ENCODE measurements at places on chromosomes 16 and 17.

GRCh38 chr17:66964930-66965800, 658 bp downstream of the CACNG4 start:
- no peak for DNase-seq

DNA sequence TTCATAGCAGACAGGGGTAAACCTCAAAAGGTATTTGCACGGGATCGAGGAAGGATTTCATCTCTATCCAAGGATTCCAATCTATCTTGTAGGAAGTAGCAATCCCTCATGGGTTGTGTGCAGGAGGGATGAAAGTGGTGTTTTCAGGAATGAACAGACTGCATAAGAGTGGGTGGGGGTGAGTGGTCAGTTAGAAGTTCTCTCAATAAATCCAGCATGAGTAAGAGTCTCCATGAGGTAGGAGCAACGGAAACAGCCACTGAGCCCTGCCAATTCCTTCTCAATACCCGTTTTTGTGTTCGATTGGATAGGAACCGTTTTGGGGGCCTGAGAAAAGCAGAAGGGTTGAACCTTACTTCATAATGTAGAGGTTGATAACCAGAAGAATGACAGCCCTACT, 375.6 kb downstream of the SOX9 start:
- DNase-seq, result no peak

DNA sequence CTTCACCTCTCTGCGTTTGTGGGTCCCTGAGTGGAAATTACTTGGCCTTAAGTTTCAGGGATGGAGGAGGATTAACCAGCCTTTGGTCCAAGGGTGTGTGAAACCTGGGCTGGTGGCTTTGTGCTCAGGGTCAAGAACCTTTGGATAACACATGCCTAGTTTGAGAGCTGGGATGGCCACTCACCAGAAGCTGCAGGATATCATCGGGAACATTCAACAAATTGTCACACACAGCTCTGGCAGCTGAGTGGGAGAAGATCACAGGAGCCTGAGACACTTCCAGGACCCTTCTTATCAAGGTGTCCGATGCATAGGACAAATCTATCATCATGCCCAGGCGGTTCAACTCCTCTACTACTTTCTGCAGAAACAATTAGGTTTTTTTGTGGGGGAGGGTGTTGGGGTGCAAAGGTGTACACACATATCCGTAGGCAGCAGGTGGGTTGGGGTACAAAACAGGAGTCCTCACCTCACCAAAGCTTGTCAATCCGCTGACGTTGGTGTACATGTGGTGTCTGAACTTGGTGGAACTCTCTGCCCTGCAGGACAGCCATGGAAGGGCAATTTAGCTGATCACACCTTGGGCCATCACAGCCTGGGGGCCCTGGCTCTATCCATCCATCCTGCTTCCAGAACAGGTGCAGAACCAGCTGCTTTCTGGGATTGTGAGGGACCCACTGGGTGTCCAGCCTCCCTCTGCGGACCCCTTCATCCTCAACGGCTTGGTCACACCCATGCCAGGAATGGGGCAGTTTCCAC, 2.7 kb downstream of the DPEP3 start:
- no peak for DNase-seq

DNA sequence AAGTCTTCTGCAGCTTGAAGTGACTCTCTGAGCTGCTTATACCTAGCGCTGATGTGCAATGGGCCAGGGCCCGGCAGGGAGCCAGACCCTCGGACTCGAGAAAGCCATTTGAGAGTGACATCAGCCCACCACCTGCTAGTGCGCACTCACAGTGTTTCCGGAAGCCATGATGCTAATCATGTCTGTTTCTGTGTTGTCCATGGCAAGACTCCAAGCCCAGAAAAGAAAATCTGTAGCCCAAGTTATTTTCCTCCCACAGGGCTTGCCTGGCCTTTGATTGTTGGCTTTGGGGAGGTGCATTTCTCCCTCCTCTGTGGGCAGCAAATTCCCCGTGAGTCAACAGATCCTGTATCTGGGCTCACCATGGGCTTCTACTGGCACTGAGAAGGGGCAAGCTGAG, 1.8 kb upstream of the CDRT4 start:
- DNase-seq, result no peak

DNA sequence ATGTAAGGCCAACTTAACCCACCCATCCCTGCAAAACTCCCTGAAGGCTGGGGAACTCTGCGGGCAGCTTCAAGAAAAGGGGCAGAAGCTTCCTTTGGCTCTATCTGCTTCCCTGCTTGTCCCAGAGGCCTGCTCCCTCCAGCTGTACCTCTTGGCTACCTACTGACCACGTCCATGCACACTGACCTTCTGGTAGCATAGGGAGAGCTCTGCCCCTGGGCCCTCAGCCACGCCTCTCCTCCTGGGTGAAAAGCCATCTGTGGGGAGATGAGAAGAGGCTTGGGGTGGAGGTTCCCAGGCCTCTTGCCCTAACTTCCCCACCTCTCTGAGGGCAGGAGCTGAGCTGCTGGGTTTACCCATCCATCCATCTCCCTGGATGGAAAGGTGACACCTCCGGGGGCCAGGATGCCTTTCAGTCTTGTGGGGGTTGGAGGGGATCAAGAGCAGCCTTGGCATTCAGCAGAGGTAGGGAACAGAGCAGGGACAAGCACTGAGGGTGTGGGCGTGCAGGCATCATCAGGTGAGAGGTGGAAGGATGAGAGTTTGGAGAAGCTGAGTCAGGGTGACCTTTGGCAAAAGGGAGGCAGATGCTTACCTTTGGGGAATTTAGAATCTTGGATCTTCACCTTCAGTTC, 23.4 kb upstream of the MFSD6L start:
- no peak for DNase-seq

DNA sequence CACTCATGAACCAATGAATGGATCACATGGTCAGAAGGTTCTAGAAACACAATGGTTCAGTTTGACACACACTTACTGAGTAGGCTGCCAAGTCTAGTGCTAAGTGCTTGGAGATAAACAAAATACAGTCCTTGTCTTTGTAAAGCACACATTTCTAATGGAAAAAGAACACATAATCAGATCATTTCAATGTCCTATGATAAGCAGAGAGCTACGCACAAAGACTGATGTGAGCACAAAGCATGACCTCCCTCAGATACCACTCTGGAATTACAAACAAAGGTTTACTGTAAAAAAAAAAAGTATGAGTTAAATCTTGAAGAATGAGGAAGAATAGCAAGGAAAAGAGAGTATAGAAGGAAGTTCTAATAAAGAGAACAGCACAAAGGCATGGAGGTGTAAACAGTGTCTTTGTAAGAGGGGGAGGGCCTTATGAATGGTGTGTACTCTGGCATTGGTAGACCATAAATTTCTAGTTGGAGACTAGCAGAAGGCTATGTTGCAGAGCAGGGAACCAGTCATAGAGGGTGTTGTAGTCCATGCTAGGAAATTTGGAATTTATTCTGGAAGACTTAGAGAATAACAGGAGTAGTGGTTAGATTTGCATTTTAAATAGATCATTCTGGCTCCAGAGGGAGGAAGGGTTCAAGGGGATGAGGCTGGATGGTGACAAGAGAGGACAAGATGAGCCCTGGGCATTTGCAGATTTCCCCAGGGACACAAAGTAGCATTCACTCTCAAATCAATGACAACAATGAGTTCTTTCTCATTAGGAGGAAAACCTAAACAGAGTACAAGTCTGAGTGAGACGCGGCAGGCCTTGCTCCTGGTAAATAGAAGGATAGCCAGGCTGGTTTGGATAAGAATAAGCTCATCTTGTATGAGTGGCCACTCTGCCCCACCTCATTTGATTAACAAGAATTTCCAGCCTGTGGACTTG, 468.0 kb downstream of the TOX3 start:
- DNase-seq, result no peak

- DNase-seq, result no peak
Observed at GRCh38 chr17:44794851-44795413, 35.2 kb downstream of the GJC1 start.

GRCh38 chr17:67046398-67046797, 2.0 kb downstream of the CACNG1 start:
- DNase-seq, result no peak

DNA sequence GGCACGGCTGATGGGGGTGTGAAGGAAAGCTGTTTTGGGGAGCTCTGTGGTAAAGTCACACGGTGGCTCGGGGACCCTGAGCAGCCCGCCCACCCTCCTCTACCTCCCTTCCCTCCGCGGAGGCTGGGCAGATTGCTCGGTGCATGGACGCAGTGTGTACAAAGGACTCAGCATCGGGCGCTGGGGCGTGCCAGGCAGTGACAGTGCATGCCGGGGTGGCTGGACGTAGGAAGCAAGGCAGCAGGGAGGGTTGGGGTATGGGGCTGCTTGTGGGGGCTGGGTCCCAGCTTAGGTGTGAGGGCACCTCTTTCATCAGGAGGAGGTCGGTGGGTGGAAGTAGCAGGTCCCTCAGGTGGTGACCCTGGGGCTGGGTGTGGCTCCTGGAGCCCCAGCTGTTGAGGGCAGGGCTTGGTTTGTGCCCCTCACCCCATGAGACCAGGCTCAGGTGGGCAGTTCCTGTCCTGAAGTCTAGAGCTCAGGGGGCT, 159.9 kb upstream of the GSE1 start:
- no peak for DNase-seq

DNA sequence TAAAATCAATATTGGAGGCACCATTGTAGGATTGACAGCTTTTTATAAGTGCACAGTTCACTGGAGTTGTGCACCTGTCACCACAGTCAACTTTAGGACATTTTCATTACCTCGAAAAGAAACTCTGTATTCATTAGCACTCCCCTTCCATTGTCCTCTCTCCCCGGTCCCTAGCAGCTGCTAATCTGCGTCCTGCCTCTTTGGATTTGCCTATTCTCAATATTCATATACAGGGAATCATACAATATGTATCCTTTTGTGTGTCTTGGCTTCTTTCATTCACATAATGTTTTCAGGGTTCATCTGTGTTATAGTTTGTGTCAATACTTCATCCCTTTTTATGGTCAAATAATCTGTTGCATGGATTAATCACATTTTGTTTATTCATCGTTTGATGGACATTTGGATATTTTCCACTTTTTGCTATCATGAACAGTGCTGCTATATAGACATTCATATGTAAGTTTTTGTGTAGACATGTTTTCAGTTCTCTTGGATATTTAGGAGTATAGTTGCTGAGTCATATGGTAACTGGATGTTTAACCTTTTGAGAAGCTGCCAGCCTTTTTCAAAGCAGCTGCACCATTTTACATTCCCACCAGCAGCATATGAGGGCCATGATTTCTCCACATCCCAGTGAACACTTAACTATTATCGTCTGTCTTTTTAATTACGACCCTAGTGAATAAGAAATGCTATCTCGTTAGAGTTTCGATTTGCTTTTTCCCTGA, 9.8 kb downstream of the DNAJA3 start:
- DNase-seq, result no peak

GRCh38 chr17:35557353-35557752, 3.3 kb downstream of the SLFN14 start:
- no peak for DNase-seq

DNA sequence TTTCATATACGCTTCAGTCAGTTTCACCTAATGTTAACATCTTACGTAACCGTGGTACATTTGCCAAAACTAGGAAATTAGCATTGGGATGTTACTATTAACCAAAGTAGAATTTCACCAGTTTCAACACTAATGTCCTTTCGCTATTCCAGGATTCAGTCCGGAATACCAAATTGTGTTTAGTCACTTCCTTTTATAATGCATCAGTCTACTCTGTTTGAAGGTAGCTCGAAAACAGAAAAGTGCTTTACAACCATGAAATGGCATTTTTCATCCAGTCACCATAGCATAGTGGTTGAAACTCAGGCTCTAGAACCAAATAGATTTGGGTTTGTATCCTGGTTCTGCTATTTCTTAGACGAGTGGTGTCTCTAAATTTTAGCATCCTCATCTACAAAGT, 29.4 kb downstream of the AP2B1 start:
- DNase-seq, result no peak

- no peak for DNase-seq
Observed at GRCh38 chr17:39069114-39069756, 82.2 kb downstream of the PLXDC1 start.

- peak; percentile 82 for DNase-seq
Observed at GRCh38 chr17:4789951-4790704, 1.4 kb downstream of the GLTPD2 start.

GRCh38 chr17:81365601-81366585, 29.4 kb upstream of the BAHCC1 start:
- DNase-seq, result no peak

DNA sequence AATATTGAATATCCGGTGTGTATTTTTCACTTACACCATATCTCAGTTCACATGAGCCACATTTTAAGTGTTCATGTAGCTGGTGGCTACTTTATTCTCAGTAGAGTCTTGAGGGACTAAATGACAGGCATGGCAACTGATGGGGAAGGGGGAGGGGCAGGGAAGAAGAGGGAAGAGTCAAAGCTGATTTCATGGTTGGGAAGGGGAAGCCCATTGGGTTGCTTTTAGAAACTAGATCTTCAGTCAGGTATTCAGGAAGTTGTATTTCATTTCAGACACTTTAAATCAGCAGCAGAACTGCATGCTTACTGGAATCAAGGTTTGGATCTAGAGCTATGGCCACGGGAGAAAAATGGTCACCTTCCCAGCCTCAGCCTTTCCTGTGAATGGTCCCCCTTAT, 2.9 kb upstream of the WIPI1 start:
- no peak for DNase-seq

DNA sequence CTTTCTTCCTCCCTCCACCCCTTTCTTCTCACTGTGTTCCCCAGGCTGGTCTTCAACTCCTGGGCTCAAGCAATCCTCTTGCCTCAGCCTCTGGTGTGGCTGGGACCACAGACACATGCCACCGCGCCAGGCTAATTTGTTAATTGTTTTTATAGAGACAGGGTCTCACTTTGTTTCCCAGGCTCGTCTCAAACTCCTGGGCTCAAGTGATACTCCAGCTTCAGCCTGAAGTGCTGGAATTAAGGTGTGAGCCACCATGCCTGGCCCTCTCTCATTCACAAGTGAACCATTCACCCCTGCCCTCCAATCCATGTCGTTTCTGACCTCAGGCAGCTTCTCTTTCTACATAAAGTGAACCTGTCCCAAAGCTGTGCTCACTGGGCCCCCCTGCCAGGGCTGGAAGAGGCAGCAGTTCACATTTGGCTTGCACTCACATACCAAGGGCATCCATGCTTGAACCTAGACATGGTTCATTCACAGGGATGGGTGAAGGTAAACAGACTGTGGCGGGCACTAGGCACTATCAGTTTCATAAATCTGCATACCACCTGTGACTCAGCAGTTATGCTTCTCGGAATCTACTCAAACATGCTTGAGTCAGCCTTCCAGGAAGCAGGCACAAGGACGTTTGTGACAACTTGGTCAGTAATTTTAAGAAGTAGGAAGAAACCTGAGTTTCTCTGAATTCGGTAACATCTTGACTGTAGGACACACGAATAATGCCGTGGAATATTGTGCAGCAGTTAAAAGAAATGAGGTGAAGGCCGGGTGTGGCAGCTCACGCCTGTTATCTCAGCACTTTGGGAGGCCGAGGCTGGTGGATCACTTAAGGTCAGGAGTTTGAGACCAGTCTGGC, 6.0 kb upstream of the RNF213 start:
- peak; percentile 73 for DNase-seq

GRCh38 chr16:22890976-22891375, 77.0 kb downstream of the HS3ST2 start:
- DNase-seq, result no peak

GRCh38 chr16:88977018-88977811, at the start of gene CBFA2T3:
TSS of gene CBFA2T3 (minus strand) at chr16:88977207. CDS start at chr16:88976807, 400 bp downstream.
- no peak for DNase-seq

GRCh38 chr16:85461814-85462713, 151.1 kb upstream of the GSE1 start:
- DNase-seq, result no peak

- no peak for DNase-seq
Observed at GRCh38 chr16:49698931-49699840, 156.7 kb downstream of the ZNF423 start.
